ENCODE measurements at places on chromosomes 2 and 18.

DNA sequence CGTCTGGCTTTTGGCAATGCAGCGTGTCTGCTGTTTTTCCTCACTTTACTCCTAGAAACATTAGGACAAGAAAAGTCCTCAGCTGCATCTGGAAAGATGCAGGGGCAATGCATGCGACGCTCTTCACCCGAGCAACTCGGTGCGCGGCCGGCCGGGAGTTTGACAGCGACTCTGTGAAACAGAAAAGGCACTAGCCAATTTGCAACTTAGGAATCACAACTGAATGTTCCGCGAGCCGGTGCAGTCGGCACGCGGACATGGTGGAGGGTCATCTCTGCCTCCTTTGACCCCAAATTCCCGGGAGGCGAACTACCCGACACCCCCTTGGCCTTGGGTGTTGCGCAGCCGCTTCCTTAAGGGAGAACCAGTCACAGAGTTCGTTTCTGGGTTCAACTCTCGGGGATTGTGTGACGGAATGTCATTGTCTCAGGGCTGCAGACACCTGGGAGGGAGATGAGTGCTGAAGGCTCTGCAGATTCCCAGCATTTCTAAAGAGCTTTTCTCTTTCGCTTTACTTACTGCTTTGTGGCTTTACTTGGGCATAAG, 9.8 kb downstream of the NR4A2 start:
- H3K27me3 ChIP-seq: peaks cover 43% of the 10 kb centered on the region
- peaks cover 14% of the 10 kb centered on the region for H3K4me1 ChIP-seq
- no peak overlapping the region for H3K27ac ChIP-seq
- no peak for DNase-seq
- no peaks in the 10 kb centered on the region for H3K36me3 ChIP-seq

GRCh38 chr2:104415284-104415683, 438.6 kb upstream of the POU3F3 start:
- H3K27me3 ChIP-seq: no peaks in the 10 kb centered on the region
- H3K36me3 ChIP-seq: no peaks in the 10 kb centered on the region
- no peaks in the 10 kb centered on the region for H3K4me1 ChIP-seq
- DNase-seq: no peak
- H3K27ac ChIP-seq: no peak overlapping the region

DNA sequence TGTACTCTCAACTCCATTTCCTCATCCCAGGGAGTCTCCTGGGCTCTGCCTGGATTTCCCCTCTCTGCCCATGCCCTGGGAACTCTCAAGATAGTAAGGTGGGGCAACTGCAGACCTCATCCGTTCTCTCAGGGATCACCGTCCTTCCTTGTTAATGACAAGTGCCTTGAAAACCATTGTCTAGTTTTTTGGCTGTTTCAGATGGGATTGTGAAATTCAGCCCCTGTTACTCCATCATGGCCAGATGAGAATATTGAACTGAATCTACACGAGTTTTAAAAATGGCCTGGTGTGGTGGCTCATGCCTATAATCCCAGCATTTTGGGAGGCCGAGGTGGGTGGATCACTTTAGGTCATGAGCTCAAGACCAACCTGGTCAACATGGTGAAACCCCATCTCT, 665 bp upstream of the HRH4 start:
- H3K4me1 ChIP-seq: no peaks in the 10 kb centered on the region
- H3K4me3 ChIP-seq: no peak overlapping the region
- H3K36me3 ChIP-seq: no peaks in the 10 kb centered on the region
- no peak overlapping the region for H3K27ac ChIP-seq
- no peak for DNase-seq

DNA sequence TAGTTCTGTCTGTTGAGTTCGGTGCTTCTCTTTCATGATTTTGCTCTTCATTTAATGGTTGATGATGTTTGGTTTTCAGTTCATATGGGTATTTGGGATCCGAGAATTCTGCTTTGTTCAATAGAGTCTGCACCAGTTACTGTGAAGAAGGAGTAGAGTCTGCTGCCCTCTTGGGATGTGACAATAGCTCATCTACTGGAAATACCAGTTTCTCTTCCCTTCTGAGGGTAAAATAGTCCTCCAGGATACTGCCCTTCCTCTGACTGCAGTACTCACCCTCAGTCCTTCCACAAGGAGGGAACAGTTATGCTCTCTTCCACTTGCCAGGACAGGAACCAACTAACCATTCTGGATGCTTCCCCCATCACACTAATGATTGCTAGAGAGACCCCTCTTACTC, 12.5 kb upstream of the TNFAIP6 start:
- no peak for DNase-seq
- no peaks in the 10 kb centered on the region for H3K4me1 ChIP-seq
- no peak overlapping the region for H3K27ac ChIP-seq
- H3K36me3 ChIP-seq: no peaks in the 10 kb centered on the region

Measured in psoas muscle (tissue), 8 donors.